MV-4-11 (cell line): ENCODE measurements at places on chromosomes 7 and 10.
A peak's percentile ranks its signal among the peaks of the same experiment; 100 is the strongest.

DNA sequence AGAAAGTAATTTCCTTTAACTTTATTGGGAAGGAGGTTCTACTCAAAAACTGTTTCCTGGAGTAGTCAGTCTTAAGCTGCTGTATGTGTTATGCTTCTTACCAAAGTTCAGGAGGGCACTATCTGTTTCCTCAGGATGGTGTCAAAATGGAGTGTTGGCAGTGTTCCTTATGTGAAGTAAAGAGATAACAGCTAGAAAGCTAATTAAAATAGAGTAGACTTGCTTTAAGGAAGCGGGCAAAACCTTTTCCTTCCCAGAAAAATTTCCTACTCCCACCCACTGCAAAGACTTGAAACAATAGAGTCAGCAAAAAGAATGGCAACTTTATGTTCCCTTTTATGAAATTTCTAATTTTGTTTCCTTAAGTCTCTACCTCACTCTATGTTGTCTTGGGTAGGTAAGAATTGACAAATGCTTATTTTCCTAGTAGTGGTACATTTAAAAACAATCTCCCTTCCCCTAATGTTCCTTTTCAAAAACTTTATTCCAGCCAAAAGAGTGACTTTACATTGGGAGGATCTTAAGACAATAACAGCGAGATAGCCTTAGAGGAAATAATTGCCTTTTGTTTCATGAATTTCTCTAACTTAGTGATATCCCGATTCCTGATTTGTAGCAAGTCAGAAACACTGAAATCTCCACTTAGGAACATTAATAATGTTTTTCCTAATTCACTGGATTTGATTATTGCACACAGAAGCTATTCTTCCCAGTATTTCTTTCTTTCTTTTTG, 26.5 kb upstream of the ENTPD1 start:
- DNase-seq: no peak

- DNase-seq: no peak
Observed at GRCh38 chr7:143406002-143406357, 2.7 kb downstream of the EPHA1 start.

GRCh38 chr10:14381475-14381874, 50.8 kb upstream of the FRMD4A start:
- no peak for DNase-seq

DNA sequence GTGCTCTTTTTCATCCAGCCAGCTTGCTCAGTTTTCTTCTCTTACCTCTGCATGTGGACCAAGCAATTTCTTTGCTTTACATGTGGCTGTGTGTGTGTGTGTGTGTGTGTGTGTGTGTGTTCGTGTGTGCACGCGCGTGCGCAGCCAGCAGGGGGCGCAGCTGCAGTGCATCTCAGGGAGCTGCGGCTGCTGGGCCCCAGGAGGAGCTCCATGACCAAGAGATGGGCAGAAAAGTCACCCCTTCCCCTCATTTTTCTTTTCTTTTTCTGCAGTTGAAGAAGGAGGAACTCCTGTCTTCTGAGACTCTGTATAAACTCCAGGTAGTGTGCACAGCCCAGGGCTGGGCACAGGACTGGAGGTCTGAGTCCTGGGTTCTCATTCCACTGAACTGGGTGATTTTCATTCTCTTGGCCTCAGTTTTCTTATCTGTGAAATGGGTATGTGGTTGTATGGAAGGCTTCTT, 41.8 kb downstream of the BLNK start:
- peak; percentile 67 for DNase-seq

- no peak for DNase-seq
Observed at GRCh38 chr7:93751421-93751820, 139.1 kb downstream of the TFPI2 start.

- DNase-seq: no peak
Observed at GRCh38 chr7:158676171-158676840, 28.3 kb downstream of the NCAPG2 start.
